ENCODE measurements at places on chromosomes 3 and 15. TPM values are rescaled to one million over a fixed set of nuclear protein-coding genes. Genes with fewer than 3 reads are reported as not detected.

The KNG1 gene
- total RNA-seq: not detected

The TNNC1 gene
- total RNA-seq: 0.33 TPM

The NR1I2 gene
- total RNA-seq: not detected

The GRAMD1C gene
- 7.6 TPM for total RNA-seq

The ITPKA gene
- total RNA-seq: 18.1 TPM

The HLTF gene
- 58.2 TPM for total RNA-seq

The PLCB2 gene
- 0.66 TPM for total RNA-seq

The DUOXA2 gene
- total RNA-seq: not detected

The ALS2CL gene
- 1.4 TPM for total RNA-seq
